ENCODE measurements at places on chromosomes 5 and 9.

DNA sequence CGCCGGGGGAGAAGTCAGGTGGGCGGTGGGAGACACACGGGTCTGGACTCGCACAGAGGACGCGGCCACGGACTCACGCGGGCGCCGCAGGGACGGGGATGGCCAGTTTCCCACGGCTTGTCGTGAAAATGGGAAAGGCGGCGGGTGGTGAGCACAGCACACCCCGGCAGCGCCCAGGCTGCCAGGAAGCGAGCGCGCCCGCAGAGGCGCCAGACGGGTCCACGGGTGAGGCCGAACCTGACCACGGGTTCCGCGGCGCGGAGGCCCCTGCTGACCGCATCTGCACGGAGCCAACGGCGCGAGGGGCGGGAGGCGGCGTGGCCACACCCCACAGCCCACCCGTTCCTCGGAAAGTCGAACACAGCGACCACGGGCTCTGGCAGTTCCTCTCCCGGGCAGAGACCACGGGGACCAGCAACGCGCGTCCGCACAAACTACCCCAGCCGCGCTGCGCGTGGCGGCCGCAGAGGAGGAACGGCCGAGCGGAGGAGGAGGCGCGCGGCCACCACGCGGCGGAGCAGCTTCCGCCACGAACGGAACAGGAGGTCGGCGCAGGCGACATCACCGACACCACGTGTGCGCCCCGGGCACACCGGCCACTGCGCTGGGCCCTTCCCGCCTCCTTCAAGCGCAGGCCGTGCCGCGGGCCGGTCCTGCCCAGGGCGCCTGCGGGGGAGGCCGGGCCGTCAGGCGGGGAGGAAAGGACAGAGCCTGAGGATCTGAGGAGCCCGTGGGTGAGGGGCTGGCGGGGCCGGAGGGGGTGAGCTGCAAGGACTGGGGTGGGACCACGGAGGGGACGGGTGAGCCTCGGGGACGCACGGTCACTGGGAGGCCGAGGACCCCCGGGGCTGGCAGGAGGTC lies 5.6 kb downstream of the EXD3 start:
- DNase-seq, result no peak

DNA sequence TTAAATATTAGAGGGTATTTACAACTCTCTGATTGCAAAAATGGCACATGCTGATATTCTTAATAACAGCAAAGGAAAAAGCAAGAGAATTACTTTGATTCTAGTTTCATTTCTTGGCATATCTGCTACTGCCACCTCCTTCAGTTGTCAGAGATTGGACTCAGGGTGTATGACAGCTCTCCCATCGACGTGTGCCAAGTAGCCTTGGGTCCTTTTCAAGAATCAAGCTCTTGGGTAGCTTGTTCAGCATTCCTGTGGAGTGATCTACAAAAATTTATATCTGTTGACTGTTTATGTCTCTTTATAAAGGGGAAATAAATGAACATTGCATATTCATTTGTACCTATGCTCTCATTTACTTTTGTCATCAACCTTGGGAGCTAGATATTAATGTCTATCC lies 315.6 kb downstream of the PRR16 start:
- DNase-seq, result no peak

DNA sequence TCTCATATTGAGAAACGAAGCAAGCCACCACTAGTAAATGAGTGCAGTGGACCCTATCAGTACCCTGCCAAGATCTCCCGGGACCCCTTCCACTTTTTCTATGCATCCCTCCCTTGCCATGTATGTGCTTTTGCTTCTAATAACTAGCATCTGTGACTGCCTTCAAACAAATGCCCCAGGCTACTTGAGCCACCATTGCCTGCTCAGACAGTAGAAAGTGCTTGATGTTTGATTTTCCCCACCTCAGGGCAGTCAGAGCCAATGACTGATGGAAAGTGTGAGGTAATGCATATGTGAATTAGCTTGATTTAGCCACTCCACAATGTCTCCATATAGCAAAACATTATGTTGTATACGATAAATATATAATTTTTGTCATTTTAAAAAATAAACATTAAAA lies 797.3 kb upstream of the ACO1 start:
- DNase-seq, result no peak

DNA sequence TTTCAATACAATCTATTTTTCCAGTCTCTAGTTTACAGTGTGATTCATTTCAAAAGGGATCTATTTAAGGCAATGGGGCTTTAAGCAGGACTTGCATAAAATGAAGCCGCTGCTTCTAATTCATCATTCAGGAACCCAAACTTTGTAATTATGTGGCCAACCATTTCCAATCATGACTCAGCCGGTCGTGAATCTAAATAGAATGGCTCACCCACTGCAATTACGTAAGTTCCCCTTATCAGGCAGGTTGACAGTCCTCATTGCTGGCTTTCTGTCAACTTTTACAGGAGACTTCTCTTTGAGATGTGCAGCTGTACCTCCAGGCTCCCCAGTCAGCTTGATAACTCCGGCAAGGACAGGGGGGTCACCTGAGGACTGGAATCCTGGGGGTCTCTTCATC lies 152.8 kb upstream of the DAP start:
- no peak for DNase-seq

DNA sequence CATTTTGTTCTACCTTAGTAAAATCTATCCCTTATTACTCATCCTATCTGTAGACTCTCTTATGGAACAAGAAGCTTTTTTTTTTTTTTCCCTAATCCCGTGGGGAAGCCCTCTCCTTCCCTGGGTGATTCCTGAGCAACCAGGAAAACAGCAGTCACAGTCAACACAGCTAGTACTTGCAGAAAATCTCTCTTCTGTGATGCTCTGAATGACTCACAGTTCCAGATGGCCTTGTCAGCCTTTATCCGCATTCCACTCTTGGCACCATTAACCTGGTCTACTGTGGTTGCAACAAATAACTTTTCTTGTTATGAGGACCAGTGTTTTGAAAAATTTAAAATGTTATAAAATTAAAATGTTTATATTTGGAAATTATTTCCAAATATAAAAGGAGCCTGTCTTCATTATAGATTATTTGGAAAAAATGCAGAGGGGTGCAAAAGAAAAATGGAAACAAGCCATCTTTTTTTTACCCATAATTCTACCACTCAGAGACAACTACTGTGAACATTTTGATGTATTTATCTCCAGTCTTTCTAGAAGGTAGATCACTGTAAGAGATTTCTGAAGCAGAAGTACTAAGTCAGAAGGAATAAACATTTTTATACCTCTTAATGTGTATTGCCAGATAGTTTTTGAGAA lies 486.7 kb downstream of the RAB3C start:
- DNase-seq, result peak; percentile 0

- no peak for DNase-seq
Observed at GRCh38 chr9:30774326-30774725, 1610.1 kb upstream of the ACO1 start.

- DNase-seq, result no peak
Observed at GRCh38 chr5:111461934-111462333, 50.4 kb downstream of the STARD4 start.

GRCh38 chr5:135156715-135157404 lies 122.8 kb upstream of the PITX1 start:
- no peak for DNase-seq

- DNase-seq, result no peak
Observed at GRCh38 chr5:164364237-164365208, 859.1 kb downstream of the MAT2B start.

DNA sequence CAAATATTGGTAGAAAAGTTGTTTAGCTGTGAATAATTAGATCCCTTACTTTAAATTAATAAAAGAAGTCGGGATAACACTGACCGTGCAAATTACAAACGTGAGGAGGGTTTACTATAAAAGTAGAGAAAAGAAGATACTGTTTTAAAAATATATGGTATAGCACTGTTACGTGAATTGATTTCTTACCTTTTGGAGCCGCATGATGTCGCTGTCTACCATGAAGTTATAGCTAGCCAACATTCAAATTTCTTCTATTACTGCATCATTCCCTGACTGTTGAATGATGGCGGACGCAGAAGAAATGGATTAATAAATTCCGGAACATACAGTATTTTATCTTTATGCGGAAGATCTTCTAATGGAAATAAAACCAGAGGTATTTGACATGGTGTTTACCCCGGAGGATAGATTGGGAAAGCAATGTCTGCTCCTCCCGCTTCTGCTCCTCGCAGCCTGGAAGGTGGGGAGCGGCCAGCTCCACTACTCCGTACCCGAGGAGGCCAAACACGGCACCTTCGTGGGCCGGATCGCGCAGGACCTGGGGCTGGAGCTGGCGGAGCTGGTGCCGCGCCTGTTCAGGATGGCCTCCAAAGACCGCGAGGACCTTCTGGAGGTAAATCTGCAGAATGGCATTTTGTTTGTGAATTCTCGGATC lies at the start of gene PCDHA6:
Gene PCDHA6, plus strand, starts transcription at position 257 of the 658 bp plus-strand sequence. Its CDS starts 132 bp downstream, at position 389.
- DNase-seq, result no peak

- DNase-seq, result no peak
Observed at GRCh38 chr5:170338933-170339779, 41.6 kb upstream of the LCP2 start.

GRCh38 chr9:125811002-125811401 lies 63.8 kb downstream of the PBX3 start:
- no peak for DNase-seq

DNA sequence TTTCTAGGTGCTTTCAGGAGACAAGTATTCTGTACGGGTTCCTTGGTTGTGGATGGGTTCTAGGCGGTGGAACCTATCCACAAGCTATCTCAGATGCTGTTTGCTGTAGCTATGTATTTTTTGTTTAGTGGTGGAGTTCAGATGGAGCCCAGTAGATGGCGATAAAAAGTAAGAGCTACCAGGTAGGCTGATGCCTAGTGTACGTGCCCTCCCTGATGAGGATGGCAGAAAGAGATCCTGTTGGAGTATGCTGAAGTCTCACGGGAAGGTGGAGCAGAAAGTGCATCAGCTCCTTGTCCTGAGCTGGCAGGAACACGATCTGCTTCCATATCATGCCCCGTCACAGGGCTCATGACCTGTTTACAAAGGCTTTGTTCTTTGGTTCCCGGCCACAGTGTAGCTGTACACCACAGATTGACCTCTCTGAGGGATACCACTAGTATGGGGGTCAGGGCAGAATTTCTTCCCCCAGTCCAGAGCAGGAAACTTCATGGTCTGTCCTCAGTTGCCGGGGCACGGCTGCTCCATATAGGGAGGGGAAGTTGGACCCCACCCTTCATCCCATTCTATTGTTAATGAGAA lies 12.6 kb upstream of the UGT3A2 start:
- DNase-seq, result no peak

DNA sequence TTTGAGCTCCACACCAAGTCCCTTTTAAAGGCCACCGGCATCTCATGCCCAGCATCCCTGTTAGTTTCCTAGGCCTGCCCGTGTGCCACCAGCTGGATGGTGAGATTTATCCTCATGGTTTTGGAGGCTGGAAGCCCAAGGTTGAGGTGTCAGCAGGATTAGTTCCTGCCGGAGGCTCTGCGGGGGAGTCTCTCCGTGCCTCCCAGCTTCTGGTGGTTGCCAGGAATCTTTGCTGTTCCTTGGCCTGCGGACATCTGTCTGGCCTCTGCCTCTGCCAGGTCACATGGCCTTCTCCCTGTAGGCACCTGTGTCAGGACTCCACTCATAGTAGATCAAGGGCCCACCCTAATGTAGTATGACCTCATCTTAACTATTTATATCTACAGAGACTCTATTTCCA lies 45.4 kb downstream of the JADE2 start:
- DNase-seq, result no peak

- DNase-seq, result no peak
Observed at GRCh38 chr9:108213511-108213910, 642.3 kb downstream of the ACTL7B start.

DNA sequence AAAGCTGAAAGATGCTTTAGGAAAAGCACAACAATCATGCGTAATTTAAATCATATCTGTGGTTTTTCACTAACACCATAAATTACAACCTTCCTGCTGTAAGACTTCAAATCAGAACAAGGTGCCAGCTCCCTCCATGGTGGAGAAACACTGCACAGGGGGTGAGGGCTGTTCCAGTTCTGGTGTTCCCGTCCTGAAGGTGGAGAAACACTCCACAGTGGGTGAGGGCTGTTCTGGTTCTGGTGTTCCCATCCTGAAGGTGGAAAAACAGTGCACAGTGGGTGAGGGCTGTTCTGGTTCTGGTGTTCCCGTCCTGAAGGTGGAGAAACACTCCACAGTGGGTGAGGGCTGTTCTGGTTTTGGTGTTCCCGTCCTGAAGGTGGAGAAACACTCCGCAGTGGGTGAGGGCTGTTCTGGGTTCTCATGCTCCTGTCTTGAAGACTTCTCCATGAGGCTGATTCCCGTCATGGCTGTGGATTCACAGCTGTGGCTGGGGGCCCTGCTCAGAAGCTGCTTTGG lies 12.9 kb downstream of the PLEKHG4B start:
- no peak for DNase-seq

DNA sequence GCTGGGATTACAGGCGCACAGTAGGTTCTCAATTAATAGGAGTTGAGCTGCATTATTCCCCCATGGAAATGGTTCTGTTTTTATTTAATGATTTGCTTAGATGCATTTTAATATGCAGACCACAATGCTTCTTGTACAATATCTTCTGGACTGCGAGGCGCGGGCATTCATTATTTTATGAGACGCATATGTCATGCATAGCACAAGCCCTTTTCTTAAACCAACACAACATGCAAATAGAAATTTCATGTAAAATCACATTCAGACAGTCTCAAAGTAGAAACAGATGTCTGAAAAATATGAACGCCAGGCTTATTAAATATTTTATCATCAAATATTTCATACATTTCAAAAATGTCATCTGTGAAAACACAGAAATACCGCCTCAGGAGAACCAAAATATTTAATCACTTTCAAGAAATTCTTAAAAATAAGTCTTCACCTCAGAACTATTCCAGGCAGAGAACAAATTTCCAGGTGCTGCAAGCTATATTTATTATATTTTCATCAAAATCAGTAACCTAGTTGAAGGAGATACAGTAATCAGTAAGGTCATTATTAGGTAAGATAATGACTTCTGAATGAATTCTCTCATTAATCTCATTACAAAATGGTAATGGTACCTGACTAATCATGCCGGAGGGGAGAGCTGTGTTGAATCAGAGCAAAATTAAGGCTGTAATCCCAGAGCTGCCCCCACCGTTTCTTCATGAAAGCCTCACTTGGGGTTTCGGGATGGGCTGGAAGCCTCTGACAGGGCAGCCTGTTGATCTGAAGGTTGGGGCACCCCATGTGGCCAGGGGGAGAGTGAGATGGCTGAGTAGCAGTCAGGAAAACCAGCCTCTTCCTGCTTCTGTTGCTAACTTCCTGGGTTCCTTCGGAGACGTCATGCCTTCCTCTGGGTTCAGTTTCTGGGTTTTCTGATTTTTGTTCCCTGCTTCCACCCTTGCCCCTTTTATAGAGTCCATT lies 133.9 kb upstream of the ZNF618 start:
- DNase-seq, result no peak

DNA sequence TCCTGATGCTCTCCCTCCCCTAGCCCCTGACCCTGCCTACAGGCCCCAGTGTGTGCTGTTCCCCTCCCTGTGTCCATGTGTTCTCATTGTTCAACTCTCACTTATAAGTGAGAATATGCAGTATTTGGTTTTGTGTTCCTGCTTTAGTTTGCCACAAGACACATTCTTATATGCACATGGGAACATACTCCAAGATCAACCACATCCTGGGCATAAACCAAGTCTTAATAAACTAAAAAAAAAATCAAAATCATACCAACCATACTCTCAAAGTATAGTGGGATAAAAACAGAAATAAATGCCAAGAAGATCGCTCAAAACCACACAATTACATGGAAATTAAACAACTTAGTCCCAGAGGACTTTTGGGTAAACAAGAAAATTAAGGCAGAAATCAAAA lies 11.2 kb upstream of the ZCCHC9 start:
- no peak for DNase-seq

All from substantia nigra (tissue), 51 donors.